ENCODE measurements at places on chromosomes 2 and 18. TPM values are rescaled to one million over a fixed set of nuclear protein-coding genes. Genes with fewer than 3 reads are reported as not detected.

DNA sequence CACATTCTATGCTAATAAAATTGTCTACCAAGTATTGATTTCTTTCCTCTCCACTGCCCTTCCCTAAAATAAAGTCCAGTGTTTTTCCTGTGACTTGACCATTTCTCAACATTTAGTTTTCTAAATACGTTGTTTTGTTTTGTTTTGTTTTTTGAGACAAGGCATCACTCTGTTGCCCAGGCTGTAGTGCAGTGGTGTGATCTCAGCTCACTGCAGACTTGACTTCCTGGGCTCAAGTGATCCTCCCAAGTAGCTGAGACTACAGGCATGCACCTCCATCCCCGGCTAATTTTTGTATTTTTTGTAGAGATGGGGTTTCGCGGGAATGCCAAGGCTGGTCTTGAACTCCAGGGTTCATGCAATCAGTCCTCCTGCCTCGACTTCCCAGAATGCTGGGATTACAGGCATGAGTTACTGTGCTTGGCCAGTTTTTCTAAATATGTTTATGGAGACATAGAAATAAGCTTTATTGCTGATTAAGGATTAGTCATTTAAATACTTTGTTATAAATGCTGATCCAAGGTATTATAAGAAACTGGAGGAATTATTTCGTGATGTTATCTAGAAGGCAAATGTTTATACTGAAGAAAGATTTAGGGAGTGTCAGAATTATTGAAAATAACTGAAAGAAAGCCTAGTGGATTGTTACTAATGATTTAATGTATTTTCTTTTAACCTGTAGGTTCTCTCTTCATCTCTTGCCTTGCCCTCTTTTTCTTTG lies 5.7 kb upstream of the HTR2B start:
- DNase-seq, result no peak

- DNase-seq, result no peak
Observed at GRCh38 chr2:118801151-118801550, 46.3 kb downstream of the EN1 start.

CIDEA gene
- not detected for total RNA-seq

PSMA8 gene
- not detected for total RNA-seq

TWIST2 gene
- total RNA-seq, result 94.9 TPM

GRCh38 chr18:24095976-24096375 lies 42.9 kb upstream of the CABYR start:
- DNase-seq, result no peak

DNA sequence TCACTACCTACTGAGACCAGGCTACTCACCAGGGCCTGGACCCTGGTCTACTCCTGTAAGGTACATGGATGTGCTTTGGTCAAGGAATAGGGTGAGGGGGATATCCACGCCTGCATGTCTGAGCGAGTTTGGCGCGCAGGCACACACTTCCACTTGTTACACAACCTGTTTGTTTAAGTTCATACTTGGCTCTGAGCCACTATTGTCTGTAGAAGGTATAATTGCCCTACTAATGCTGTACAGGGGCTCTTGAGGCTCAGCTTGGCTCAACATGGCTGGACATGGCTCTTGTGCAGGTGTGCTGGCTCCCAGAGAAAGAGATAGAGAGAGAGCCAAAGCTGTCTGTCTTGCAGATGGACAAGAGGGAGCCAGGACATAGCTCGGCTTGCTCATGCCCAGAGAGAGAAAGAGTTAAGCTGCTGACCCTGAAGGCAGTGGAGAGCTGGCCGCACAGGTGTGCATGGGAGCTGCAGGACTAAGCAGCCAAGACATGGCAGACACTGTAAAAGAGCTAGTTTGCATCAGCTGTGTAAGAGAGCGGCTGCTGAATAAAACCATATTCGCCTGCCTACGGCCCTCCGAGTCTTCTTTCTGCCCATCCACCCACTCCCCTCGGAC lies 35.2 kb downstream of the NPPC start:
- no peak for DNase-seq

CDH7 gene
- total RNA-seq, result not detected

GRCh38 chr18:59469463-59470180 lies 110.6 kb upstream of the LMAN1 start:
- no peak for DNase-seq

SULT1C2 gene
- total RNA-seq, result not detected

IL1F10 gene
- not detected for total RNA-seq

DNA sequence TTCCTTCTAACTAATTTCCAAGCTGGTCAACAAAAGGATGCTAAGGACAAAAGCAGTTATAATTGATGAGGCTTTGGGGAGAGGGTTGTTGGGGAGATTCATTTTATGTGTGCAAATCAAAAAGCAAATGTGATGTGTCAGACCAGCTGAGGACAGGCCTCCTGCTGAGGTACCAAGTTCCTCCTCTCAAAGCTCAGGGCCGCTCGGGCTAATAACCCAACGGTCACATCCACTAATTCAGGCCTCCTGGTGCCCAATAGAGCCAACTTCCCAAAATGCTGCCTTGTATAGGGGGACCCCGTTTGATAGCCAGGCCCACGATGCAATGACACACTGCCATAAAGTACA lies 88.6 kb upstream of the RTN4 start:
- no peak for DNase-seq

THADA gene
- total RNA-seq, result 22.0 TPM

- DNase-seq, result no peak
Observed at GRCh38 chr2:74005786-74006185, 21.1 kb downstream of the TET3 start.
